Upper lobe of left lung (tissue), 6 donors: ENCODE measurements at places on chromosomes 3 and 15.
A peak's percentile ranks its signal among the peaks of the same experiment; 100 is the strongest.

DNA sequence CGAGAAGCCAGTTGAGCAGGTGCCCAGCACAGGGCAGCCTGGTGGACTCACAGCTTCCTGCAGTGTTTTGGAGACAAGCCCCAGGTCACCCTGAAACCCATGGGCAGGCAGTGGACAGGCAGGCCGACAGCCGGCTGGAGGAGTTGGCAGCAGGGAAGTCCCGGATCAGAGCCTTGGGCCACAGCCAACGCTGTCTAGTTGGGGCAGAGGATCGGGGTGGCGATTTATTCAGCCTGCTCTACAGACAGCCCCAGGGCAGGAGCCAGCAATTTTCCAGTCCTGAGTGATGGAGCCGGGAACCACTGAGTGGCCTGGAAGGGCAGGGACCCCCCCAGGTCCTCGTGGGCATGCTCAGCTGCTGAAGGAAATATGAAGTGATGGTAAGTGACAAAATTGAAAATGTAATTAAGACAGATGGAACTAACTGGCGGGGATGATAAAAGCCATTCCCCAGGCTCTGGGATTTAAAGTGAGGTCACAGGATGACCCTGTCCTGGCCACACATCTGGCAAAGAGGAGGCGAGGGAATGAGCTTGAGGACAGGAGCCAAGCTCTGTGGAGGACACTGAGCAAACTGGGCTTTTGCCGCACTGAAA lies 34.4 kb upstream of the TBC1D21 start:
- peak; percentile 22 for DNase-seq

DNA sequence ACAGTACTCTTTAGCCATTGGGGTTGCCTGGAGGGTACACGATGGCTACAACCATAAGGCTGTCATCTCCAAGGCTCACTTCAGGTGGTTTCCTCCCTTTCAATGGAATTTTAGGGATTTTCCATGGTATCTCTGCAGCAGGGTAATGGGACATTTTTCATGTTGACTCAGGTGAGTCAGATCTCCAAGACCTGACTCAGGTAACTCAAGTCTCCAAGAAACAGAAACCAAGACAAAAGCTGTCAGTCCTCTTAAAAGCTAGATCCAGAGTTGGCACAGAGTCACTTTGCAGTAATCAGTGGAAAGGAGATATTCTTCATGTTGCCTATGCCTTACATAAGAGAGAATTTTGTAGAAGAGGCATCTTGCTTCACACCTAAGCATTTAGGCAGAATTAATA lies 375.8 kb upstream of the ARPP21 start:
- DNase-seq: no peak

DNA sequence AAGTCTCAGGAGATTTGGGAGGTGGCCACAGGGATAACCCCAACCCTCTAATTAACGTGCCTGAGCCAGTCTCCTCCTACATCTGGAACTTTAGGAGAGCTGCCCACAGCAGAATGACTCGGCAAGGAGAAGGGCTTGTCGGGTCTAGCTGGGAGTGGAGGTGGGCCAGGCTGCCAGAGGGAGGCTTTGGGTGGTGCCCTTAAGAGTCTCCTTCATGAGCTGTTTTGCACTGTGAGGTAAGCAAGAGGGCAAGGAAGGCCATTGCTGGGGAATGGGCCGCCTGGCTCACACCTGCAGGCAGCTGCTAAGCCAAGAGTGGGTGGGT lies 3.6 kb upstream of the TNK2 start:
- DNase-seq: no peak

GRCh38 chr3:17820704-17821103 lies 78.3 kb upstream of the TBC1D5 start:
- no peak for DNase-seq

- DNase-seq: no peak
These were observed 224.0 kb upstream of the ARHGEF26 start for GRCh38 chr3:153897025-153897723.

GRCh38 chr3:11450015-11450414 lies 177.8 kb downstream of the ATG7 start:
- DNase-seq: no peak

DNA sequence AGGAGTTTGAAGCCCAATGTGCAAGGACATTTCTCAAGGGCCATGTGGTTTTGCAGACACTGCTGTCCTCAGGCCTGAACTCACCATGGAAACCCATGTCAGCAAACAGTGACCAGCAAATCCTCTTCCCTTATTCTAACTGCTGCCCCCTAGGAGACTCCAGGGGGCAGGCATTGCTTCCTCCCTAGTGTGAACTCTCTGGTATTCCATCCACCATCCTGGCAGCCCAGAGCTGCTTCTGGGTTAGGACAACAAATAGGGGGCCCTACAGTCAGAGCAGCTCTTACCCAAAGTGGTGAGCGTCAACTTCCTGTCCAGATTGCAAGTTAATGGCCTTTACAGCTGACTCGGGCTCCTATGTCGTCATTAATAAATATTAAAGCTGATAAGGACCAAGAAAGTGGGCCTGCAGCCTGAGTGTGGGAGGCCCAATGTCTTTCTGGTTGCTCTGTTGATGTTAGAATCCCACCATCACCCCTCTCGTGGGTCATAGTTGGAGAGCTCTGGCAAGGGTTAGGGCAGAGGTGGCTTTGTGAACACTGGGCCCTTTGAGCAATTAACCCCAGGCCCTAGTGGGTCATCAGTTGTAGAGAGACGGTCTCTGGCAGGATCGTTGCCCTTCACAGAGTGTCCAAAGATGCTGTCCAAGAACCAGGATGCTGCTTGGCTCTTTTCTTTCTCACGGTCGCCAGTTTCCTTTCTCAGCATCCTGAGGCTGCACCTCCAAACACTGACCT lies 41.5 kb downstream of the TGM4 start:
- no peak for DNase-seq

GRCh38 chr15:74872702-74873035 lies 496 bp downstream of the SCAMP2 start:
- no peak for DNase-seq

DNA sequence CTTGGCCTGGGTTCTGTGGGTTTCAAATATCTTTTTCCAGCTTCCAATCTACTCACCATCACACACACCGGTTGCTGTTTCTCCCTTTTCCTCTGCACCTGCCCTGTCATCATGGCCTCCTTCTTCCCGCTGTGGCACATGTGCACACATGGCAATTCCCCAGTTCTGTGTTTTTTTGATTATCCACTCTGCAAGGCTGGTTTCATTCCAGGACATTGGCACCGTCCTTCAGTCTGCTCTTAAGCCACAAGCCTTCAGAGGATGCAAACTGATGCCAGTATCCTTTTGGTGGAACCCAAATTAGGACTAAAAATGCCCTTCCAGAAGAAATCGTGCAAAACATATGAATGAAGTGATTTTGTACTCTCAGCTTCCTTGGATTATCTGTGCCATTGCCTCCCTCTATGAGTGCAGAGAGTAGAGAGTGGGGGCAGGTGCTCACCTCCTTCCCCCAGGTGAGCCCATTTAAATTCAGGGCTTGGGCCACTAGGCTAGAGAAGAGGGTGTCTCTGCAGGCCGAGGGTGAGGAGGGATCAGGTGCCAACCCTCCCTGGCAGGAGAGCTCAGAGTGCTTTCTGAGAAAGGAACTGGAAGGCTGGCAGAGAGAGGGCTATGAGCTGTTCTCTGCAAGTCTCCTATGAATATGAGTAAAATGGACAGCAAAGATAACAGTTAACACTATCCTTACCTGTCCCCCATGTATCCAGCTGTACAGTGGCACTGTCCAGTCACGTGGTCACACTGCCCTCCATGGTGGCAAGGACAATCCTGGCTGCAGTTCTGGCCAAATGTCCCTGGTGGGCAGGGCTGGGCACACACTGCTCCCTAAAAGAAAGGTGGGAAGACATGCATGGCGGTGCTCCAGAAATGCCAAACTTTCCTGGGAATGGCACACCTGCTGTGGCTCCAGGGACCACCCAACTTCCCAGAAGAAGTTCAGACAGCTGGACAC lies 100.8 kb downstream of the RAB11A start:
- DNase-seq: no peak

DNA sequence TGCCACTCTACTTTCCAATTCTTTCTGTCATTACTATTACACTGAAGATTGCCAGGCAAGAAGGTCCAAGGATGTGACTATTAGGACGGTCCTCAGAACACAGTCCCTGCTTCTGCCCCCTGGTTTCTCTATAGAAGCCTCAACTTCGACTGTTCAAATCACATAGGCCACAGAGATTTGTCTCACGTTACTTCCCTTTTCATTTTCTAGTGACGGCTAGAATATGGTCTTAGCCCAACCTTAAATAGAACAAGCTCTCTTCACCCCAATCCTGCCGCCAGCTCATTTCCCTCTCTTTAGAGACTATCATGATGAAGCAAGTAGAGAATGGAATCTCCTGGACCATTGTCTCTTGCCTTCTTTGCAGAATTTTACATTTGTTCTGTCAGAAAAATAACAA lies 84.9 kb downstream of the TIGIT start:
- DNase-seq: no peak

GRCh38 chr15:60218256-60218655 lies 179.5 kb downstream of the ANXA2 start:
- no peak for DNase-seq

DNA sequence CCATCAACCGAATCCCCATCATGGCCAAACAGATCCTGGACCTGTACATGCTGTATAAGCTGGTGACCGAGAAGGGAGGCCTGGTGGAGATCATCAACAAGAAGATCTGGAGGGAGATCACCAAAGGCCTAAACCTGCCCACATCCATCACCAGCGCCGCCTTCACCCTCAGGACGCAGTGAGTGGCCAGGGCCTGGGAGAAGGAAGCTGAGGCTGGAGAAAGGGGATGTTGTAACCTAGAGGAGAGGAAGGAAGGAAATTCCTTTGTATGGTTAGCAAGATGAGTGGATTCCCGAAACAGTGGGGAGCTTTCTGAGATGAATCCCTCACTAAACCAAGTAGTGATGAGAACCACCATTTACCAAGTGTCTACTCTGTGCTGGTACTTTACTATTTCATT lies 25.8 kb upstream of the CLK3 start:
- no peak for DNase-seq

GRCh38 chr15:88802991-88803240 lies 320 bp upstream of the ACAN start:
- peak; percentile 67 for DNase-seq

DNA sequence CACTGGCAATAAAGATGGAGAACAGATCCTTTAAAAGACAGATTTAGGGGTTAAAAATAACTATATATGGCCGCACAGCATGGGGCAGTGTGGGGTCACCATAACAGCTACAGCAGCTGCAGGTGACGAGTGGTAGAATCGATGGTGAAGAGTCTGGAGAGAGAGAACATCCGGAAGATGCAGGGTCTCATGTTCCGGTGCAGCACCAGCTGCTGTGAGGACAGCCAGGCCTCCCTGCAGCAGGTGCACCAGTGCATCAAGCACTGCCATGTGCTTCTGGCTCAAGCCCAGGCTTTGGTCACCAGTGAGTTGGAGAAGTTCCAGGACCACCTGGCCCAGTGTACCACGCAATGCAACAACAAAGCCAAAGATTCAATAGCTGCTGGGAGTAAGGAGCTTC lies 93.7 kb upstream of the IMPG2 start:
- DNase-seq: no peak

- no peak for DNase-seq
These were observed 596.1 kb downstream of the ZNF385D start for GRCh38 chr3:21154911-21155310.

DNA sequence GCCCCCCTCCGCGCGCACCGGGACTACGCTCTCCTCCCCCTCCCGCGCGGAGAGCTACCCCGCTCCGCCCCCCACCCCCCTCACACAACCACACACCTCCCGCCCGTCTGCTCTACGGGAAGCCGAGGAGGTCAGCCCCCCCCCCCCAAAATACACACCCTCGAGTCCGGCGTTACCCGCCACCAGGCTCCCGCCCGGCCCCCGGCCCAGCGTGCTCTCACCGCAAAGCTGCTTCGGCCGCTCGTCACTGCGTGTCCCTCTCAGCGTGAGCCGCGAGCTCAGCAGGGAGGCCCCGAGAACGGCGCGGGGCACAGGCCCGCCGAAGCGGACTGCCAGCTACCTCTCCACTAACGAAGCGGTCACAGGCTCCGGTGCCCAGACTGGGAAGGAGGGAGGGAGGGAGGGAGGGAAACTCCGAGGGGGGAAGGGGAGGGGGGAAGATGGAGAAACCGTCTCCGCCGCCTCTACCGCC lies 252 bp downstream of the SIN3A start:
- DNase-seq: no peak

GRCh38 chr15:88625943-88626741 lies 5.0 kb downstream of the AEN start:
- DNase-seq: no peak

DNA sequence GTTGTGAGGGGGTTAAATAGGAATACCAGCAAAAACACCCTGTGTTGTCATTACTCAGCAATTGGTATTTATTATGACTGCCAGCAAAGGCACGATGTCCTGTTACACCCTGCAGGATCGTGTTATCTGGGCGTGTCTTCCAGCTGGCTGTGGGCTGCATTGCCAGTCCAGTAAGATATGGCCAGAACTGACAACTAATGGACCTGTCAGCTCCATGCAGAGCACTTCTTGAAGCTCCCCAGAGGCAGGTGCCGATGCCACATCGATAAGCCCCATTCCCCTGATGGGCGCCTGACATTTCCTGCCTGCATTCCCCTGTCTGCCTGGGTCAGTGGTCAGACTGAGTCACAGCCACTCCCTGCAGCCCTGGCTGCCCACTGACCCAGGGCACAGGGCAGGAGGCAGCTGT lies 79.7 kb upstream of the RASGRF1 start:
- DNase-seq: peak; percentile 31

- DNase-seq: no peak
These were observed 6.9 kb upstream of the CLPX start for GRCh38 chr15:65192016-65192415.

DNA sequence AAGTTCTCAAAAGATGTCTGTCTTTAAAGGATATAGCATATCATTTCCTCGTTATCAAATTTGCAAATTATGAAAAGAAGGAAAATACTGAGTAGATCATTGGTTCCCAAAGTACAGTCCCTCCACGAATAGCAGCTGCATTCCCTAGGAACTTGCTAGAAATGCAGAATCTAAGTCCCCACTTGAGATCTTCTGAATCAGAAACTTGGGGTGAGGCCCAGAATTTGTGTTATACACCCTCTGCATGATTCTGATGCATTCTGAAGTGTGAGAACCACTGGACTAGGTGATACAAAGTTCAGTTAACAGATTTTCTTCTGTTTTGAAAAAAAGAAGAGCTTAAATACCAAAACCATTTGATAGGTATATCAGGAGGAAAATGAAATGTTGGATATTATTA lies 77.1 kb downstream of the SLC25A26 start:
- DNase-seq: no peak

DNA sequence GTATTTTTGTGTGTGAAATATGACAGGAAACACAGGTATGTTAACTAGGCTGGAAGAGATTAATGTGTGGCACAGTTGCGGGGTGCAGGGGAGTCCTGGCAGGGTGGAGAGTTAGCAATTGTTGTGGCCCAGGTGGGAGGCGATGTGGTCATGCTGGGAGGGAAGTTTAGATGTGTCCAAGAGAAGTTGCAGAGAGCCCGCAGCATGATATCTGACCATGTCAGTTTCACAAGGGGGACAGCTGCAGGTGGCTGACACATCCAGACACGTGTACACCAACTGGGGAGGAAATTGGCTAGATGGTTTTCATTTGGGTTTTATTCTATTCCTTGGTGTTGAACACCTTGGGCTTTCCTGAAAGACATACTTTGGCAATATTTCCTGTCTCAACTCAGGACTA lies 172.8 kb upstream of the RGMA start:
- no peak for DNase-seq
